ENCODE measurements at places on chromosomes 6 and 20.

GRCh38 chr6:26068036-26068435, 19.2 kb upstream of the HFE start:
- DNase-seq, result peak; percentile 1

GRCh38 chr6:34340906-34341480, 51.5 kb downstream of the NUDT3 start:
- no peak for DNase-seq

- DNase-seq, result no peak
These were observed 115.6 kb downstream of the KHDC1L start for GRCh38 chr6:73109659-73110058.

- DNase-seq, result no peak
These were observed 32.5 kb downstream of the DLL1 start for GRCh38 chr6:170258407-170258806.

- no peak for DNase-seq
These were observed 50.1 kb downstream of the PHF3 start for GRCh38 chr6:63685446-63686379.

DNA sequence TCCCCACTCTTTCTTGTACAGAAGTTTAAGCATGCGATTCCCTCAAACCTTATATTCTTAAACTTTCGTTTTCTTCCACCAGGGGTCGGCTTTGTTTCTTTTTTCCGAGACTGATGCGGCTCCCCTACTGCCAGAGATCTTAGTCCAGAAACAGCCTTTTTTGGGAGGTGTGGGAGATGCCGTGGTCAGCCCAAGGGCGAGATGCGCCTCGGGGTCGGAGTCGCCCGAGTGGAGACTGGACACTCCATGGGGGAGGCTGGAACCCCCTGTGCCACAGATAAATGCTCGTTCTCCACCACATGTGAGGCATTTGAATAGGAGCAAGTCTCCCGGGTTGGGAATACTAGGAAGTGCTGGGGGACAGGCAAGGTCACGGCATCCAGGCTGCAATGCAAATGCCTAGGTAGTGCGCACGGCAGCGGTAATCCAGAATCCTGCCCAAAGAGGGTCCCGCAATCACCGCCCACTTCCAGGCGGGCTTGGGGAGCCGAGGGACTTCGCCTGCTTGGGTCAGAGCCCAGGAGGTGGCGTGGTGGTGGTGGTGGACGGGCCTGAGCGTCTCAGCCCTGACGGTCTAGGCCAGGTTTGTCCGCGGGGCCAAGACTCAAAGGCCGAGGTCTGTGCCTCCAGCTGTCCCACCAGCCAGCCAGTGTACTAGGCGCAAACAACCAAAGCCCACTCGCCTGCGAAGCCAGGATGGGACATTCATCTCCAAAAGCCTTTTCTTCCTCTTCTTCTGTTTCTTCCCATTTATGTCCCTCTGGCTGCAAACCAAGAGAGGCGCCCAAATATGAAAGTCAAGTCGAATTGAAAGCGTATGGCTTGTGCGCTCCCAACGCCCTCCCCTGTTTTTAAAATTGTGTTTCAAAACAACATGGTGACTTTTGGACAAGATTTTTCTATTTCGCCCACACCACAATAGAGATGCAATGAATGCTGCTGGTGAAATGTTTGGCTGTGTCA, 39.3 kb upstream of the OSTM1 start:
- no peak for DNase-seq

GRCh38 chr6:118743746-118744145, 92.4 kb upstream of the CEP85L start:
- DNase-seq, result no peak

DNA sequence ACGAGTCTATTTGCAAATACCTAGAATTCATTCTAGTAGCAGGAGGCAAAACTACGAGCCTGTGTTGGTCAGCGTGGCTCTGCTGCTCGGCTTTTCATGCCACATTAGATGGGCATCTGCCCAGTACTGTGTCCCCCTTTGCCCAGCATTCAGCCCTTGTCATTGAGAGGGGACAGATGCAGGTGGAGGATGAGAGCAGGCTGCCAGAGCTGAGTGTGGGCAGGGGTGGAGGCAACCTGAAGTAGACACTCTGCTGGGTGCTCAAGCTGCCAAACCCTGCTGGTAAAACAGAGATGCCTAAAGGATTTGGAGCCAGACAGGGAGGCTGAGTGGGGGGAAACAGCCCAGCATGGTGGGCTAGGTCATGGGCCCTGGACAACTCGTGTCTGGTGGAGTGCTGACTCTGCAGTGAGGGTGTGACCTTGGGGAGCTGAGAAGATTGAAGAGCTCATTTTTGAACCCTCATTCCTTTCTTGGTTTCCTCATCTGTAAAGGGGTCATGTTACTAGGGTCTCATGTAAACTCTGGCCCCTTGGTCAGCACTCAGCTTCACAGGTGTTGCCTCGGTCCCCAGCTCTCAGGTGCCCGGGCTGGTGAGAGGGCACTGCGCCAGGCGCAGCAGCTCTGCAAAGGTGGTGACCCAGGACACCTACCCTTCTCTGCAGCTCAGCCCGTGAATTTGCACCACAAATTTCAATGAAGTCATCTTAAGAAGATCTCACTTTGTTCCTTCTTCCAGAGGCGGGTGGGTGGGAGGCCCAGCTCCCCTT, 64.2 kb upstream of the BHLHE23 start:
- DNase-seq, result no peak

DNA sequence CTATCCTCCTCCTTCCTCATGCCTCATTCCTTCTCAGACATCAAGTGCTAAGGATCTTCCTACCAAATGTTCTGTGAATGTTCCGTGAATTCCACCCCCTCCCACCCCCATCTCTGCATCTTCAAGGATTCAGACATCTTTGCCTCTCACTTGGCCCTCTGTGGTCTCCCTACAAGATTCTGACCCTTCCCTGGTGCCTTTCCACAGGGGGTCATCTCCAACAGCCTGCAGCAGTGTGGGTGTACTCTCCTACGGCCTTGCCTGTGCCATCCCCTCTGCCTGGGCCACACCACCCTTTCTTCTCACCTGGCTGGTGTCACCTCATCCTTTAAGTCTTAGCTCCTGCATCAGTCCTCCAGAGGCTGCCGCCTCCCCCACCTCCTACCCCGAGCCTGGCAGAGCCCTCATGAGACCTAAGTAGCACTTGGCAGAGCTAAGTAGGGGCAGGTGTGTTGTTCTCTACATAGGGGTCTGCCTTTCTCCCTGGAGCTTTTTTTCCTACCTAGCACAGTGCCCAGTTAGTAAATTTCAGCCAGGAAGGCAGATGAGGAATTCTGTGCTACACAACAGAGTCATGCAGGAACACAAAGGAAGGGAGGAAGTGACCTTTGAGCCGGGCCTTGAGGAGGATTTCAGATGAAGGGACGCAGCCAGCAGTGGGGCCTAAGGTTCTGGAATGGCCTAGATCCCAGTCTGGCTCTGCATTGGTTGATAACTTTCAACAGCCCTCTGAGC, 43.1 kb downstream of the TM9SF4 start:
- no peak for DNase-seq

DNA sequence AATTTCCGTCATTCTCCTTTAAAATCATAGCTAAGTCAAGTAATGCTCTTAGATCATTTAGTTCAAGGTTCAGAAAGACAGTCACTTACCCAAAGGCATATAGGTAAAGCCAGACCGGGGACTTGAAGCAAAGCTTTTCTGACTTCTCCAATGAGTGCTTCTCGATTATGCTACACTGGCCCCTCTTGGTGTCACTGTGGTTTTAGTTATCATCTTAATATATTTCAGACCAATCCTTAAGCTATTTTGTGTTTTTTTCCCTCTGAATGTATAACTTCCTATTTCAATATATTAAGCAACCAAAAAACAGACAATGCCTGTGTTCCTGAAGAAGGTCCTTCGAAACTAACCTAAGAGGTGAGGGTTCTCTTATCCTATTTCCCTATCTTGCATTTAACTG, 3.9 kb downstream of the PRDM1 start:
- DNase-seq, result no peak

- no peak for DNase-seq
These were observed 94.7 kb upstream of the NFATC2 start for GRCh38 chr20:51637241-51637640.

- DNase-seq, result no peak
These were observed 797.7 kb upstream of the MAN1A1 start for GRCh38 chr6:120147071-120147871.

GRCh38 chr20:4949833-4950178, 51.5 kb downstream of the SLC23A2 start:
- DNase-seq, result peak; percentile 26

DNA sequence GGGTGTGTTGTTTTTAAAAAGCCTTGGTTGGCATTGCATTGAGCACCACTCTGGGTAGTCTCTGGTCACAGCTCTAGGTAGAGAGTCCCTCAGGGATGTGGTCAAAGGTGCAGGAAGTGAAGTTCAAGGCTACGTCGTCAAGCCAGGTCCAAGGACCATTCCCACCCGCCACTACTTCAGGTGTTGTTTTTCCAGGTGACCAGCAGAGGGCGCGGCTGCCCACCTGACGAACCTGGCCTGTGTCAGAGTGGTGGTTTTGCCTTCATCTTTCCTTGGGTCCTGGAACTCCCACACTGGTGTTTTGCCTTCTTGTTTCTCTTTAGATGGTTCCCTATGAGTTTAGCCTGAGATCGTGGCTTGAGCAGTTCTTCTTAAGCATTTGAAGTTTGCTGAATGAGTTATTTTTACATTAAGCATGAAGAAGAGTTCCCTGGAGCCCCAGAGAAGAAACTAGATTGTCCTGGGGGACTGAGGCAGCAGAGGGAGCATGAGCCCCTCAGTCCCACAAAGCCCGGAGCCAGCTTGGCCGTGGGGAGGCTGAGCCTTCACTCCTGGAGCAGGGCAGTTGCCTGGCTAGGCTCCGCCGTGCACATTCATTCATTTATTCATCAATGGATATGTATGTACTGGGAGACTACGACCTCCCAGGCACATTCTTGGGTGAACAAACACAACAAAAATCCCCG, 5.6 kb upstream of the PHACTR3 start:
- DNase-seq, result peak; percentile 24

- no peak for DNase-seq
These were observed 773 bp upstream of the ZBP1 start for GRCh38 chr20:57620999-57621398.

DNA sequence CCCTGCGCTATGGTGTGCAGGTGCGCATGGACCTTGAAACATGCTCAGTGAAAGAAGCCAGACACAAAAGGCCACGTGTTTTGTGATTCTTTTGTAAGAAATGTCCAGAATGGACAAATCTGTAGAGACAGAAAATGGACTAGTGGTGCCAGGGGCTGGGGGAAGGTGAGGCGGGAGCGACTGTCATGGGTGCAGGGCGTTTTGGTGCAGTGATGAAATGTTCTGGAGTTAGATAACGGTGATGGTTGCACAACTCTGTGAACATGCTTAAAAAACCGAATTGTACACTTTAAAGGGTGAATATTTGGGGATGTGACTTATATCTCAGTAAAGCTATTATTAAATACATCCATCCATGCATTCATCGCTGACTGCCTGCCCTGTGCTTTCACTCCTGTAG, 31.7 kb upstream of the NTSR1 start:
- DNase-seq, result no peak

DNA sequence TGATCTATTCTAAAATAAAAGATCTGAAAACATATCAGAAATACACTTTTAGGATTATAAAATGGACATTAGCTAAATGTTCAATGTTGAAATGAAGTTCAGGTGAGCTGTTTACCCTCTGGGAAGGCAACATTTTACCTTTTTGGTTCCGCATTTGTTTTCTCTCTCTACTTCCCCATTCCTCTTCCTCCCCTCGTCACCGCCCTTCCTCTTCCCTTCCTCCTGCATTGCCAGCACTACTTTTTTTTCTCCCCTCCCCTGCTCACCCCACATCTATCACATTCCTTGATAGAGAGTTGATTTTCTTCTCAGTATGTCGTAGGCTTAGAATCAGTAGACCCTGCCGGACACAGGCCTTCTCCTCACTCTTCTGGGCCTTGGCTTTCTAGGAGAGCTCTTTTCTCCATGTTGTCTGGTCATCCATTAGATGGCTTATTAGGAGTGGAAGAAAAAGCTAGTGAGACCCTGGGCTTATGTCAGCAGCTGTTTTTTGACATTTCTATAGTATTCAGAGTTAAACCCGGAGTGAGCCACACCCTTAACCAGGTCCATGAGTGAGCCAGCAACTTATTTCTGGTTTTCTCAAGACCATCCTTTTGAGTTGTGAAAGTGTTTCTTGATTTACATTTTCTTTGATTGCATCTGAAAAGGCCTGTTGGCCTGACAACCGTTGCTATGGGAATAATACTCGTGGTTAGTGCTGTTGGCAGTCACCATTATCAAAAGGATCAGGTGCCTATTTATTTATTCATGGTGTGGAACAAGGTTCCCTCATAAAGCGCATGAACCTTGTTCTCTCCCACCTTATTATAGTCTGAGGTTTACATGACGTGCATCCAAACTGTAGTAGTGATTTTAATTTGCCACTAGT, 90.9 kb downstream of the DTD1 start:
- no peak for DNase-seq

DNA sequence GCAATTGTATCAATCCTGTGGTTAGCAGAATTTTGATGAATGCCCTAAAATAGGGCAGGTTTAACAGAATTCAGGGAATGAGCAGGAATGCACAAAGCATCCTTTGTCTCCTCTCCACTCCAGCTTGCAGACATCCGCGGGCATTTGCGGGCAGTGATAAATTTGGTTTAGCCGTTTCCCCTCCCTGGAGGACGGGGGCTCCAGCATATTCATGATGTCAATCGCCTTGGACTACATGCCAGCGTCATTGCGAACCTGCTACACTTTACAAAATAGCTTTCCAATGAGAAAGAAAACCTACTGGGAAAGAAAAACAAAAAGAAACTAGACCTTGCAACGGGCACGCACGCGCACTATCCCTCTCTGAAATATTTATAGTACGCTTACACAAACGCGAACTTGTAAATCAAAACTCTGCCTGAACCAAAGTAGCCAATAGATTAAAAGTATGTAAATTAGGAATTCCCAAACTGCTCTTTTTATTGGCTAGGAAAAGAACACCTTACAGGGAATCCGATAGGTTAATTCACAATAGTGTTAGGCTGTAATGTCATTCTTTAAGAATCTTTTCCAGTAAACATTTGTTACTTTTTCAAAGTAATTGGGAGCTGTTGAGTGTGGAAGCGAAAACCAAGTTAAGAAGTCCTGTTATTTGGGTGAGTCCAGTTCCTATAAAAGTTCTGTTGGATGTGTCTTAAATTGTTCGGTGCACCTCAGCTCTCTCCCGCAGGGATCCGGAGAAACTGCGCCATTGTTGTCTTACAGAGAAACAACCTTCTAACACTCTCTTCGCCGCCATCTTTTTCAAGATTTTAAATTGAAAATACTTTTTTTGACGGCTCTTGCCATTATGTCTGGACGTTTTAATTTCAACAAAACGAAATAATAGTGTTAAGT, 136.7 kb downstream of the HFE start:
- peak; percentile 63 for DNase-seq

- DNase-seq, result no peak
These were observed 25.5 kb downstream of the PDE10A start for GRCh38 chr6:165637586-165637985.

DNA sequence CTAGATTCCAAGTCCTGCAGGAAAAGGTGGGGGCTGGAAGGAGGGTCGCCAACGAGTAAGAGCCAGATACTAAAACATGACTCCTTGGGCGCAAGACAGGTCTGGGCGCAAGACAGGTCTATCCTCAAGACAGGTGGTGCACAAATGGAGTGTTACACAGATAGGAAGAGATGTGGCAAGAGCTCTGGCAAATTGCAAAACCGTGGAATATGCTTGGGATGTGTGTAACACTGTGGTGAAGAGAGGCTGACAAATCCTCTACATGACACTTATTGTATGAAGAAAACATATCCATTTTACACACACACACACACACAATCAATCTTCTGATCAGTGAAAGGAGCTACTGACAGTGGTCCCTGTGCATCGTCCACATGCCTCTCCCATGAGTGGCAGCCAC, 77.6 kb downstream of the TBC1D7 start:
- DNase-seq, result no peak

Measured in stimulated activated CD4-positive, alpha-beta T cell treated with anti-CD3 and anti-CD28 coated beads, Interleukin-2, amount 100 ng/mL, for 24 hours (primary cell).